ENCODE measurements at places on chromosomes 3 and 15.

DNA sequence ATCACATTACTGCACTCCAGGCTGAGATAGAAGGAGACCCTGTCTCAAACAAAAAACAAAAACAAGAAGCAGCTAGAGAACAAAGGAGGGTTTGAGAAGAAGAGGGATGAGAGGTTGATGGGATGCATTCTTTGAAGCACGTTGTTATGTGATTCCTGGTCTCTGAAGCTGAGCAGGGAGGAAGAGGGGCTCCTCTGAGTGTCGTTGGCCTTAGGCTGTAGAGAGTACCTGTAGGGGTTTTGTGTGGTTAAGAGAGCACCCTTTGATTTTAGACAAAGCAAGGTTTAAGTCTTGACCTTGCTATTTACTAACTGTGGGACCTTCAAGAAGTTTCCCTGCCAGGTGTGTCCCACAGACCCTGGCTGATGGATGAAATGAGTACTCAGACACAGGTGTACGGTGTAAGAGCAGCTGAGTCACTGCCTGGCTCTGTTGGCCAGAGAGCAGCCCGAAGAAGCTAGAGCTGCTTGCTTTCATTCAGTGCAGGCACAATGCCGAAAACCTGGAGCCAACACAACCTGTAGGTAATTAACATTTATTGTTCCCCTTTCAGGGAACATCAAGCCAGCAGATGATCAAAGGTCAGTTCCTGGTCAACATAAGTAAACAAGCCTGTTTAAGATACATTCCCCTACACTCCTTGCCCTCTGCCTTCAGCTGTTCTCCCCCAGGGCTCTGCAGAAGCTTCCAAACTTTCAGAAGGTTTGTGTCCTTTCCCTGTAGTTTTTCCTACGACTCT is 67.2 kb downstream of the LRRK1 start:
- no peak for DNase-seq

GRCh38 chr3:28840976-28841376 is 439.9 kb upstream of the RBMS3 start:
- no peak for DNase-seq

DNA sequence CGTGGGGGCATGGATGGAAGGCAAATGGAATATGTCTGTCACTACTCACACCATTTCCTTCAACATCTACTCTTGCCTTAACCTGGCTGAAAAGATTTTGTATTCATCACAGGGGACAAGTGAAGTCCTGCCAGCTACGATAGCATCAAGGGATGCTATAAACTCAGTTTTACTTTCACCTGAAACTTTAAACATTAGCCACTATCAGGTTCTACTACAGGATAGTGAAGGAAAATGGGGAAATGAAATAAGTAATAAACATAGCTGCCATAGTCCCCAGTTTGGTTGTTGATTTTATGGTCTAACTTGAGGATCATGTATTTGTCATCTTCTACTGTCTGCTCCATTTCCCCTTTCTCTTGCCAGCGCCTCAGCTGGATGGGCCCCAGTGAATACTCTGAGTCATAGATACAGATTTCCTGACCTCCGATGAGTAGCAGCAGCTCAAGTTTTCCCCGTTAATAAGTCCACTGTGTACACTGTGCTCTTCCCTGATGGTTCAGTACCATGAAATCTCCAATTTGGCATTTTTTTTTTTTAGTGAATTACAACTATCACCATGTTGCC is 338.2 kb upstream of the SLCO3A1 start:
- no peak for DNase-seq

DNA sequence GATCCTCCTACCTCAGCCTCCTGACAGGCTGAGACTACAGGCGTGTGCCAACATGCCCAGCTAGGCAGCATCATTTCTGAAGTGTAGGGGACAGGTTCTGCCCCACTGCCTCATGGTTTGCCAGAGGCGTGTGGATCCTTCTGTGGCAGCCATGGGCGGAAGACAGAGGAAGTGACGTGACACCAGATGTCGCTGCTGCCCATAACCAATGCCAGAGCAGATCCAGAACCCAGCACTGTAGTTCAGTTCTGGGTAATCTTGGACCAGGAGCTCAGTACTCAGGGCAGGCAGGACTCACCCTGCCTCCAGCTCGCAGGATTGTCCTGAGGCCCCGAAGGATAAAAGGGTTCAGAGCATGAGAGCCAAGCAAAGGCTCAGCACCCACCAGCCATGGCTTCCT is 8.2 kb downstream of the RBPMS2 start:
- DNase-seq = no peak

DNA sequence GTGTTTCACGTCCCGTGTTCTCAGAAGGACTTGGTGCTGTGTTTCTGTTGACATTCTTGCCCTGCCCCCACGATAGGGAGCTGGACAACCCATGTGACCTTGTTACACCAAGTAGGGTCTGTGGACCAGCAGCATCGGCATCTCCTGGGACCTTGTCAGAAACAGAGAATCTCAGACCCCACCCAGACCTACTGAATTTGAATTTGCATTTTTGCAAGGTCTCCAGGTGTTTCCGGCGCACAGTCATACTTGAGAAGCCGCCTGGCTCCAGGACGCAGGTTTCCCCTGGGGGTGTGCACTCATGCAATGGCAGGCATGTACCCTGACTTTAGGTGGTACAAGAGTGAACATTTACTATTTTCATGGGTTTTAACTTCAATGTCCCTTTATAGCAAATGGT is 117.9 kb downstream of the TLE3 start:
- no peak for DNase-seq

- DNase-seq = no peak
Observed at GRCh38 chr3:62653796-62654195, 221.4 kb downstream of the CADPS start.

- DNase-seq = no peak
Observed at GRCh38 chr3:32258869-32259268, 20.4 kb downstream of the CMTM8 start.

DNA sequence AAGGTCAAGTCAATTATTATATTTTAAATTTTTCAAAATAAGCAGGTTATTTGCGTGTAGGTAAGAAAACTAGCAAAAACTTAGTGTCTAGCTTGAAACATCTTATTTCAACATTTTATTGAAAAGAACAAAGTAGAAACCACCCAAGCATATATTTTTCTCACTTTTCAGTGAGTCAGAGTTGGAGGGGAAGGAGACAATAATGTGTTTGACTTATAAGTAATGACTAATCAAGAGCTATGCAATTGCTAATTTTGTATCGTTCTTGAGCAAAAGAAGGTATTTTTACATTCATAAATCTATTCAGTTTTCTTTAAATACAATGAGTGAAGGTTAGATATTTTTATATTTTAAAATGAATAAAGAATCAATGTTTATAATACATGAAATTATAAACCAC is 54.4 kb upstream of the P2RY1 start:
- DNase-seq = no peak

GRCh38 chr3:182621435-182622240 is 171.7 kb upstream of the ATP11B start:
- DNase-seq = no peak

- DNase-seq = no peak
Observed at GRCh38 chr3:182252802-182253201, 540.5 kb upstream of the ATP11B start.

DNA sequence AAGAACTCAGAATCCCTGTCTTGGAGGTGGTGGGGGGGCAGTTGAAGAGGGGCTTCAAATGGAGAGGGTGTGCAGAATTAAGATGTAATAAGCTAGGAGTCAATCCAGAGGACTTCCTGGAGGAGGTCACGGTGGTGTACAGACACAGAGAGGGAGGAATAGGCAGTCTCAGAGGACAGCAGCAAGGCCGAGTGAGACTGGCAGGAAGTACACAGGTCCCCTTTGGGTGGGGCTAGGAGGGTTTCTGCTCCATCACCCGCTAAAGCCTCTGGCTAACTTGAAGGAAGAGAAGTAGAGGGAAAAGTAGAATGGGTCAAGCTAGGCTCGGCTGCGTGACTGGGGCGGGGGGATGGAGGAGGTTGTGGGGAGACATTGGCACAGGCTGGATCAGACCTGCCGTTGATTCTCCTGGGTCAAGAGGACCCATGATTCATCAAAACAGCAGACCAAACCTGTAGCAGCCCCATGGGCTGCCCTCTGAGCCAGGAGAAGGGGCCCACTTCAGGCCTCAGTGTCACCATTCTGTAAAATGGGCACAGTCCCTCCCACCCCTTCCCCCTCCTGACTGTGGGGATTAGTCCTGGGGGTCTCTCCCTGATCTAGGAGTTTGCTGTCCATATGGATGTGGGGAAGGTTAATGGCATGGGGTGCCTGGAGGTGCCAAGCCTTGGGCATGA is 16.9 kb downstream of the CSPG4 start:
- DNase-seq = no peak

Data from stimulated activated CD4-positive, alpha-beta T cell treated with anti-CD3 and anti-CD28 coated beads, Interleukin-4, amount 100 ng/mL, for 4 hours (primary cell).